Stimulated activated CD4-positive, alpha-beta T cell treated with anti-CD3 and anti-CD28 coated beads, Interleukin-12 subunit alpha, Interleukin-12 subunit beta, amount 100 ng/mL, for 24 hours (primary cell): ENCODE measurements at places on chromosomes 3 and 15.
A peak's percentile ranks its signal among the peaks of the same experiment; 100 is the strongest.

- DNase-seq = no peak
Measured at GRCh38 chr3:45968706-45969105, 25.4 kb downstream of the CXCR6 start.

DNA sequence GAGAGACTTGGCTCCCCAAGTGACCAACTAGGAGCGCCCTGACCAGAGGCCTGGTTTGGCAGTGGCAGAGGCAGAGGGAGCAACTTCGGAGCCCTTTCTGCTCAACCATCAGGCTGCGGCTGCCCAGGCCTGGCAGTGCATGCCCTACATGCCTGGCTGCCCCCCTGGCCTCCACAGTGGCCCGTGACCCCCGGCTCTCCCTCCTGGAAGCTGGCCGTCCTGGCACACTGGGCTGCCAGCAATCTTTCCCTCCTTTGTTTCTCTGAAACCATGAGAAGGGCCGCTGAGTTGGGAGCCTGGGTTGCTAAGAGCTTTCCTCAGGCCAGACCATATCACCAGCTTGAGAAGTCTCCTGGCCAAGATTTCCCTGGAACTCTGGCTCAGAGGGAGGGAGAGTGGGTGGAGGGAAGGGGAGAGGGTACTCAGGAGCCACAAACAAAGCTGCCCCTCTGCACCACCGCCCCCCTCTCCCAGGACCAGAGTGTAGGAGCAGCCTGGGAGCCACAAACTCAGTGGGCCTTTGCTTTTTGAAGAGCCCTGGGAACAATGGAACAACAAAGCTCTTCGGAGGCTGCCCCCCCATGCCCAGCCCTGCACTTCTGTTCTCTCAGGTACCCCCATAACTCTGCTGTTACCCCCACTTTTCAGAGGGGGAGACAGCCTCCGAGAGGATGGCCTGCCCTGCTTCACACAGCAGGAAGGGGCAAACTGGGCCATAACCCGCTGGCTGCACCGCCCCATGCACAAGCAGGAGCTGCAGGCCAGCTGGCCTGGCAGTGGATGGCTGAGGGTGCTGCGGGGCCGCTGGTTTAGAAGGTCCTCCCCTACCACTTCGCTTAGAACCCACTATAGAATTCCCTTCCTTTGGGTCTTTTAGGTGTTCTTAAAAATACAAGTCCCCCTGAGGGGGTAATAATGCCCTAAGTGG lies 11.3 kb downstream of the CORO2B start:
- no peak for DNase-seq

DNA sequence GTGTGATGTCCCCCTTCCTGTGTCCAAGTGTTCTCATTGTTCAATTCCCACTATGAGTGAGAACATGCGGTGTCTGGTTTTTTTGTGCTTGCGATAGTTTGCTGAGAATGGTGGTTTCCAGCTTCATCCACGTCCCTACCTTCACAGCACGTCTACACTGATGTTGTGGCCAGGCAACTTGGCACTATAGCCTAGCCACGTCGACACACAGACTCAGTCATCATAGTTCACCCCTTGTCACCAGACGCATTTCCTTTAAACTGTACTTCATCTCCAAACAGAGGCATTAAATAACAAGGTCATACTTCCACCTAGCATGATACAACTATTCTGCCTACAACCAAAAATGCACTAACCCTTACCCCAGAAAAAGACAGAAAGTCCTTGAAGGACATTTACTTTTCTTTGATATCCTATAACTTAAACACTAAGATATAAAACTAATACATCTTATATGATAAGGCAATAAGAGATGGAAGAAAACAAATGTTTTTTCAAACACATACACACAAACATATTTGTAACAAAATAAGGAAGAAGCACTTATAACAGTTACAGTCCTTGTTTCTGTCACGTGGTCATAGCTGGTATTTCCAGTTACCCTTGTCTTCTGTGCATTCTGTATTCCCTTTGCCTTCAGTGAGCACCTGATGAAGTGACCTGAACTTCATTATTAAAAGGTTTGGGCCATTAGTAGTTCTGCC lies 121.4 kb downstream of the KLF13 start:
- DNase-seq = no peak

GRCh38 chr3:58190882-58191281 lies 19.9 kb downstream of the DNASE1L3 start:
- DNase-seq = no peak

DNA sequence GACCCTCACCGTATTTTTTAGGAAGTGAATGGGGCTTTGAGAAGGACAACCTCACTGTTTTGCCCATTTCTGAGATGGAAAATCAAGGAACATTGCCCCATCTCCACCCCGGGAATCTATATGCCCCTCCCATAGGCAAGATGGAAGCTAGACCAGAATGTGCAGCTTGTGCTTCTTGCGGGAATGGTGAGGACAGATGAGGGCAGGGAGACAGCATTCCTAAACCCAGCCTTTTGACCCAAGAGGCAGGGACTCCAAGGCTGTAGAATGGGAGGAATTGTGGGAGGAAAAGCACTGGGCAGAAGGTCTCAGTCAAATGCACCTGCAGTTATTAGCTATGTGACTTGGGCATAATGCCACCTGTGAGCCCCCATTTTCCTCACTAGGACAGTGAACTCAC lies 66.9 kb downstream of the SMAD3 start:
- no peak for DNase-seq

- no peak for DNase-seq
Measured at GRCh38 chr15:33467816-33468163, 157.0 kb downstream of the RYR3 start.

- no peak for DNase-seq
Measured at GRCh38 chr3:12793701-12794100, 2.8 kb upstream of the CAND2 start.

DNA sequence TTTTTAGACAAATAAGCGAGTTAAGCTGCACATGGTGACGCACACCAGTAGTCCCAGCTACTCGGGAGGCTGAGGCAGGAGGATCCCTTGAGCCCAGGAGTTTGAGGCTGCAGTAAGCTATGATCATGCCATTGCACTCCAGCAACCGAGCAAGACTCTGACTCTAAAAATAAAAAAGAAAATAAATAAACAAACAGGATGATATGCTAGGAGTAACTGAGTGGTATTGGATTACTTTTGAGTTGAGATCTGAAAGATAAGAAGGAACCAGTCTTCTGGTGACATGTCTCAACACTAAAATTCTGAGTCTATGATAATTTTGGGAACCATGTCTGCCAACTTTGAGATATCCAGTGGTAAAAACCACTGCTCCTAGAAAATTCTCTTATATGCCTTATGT lies 109.1 kb upstream of the SKOR1 start:
- no peak for DNase-seq

- DNase-seq = no peak
Measured at GRCh38 chr3:117547956-117548550, 838.5 kb downstream of the TUSC7 start.

DNA sequence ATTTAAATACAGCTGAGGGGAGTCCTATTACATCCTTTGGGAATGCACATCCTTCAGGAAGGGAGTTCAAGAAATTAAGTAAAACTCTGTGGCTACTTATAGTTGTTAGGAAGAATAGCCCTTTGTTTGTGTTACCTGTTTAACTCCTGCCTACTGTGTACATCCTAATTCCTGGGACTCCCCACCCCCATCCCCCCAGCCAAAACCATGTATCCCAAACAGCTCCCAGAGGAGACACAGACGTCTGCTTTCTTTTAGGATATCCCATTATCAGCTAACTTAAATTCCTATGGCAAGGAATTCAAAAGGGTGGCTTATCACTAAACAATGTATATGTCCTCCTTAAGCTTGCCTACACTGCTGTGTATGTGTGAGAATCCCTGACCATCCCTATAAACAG lies 581.7 kb downstream of the DIPK2A start:
- no peak for DNase-seq

GRCh38 chr3:4421121-4421520 lies 45.9 kb downstream of the SUMF1 start:
- DNase-seq = no peak

GRCh38 chr3:77902675-77903074 lies 862.8 kb downstream of the ROBO2 start:
- no peak for DNase-seq

DNA sequence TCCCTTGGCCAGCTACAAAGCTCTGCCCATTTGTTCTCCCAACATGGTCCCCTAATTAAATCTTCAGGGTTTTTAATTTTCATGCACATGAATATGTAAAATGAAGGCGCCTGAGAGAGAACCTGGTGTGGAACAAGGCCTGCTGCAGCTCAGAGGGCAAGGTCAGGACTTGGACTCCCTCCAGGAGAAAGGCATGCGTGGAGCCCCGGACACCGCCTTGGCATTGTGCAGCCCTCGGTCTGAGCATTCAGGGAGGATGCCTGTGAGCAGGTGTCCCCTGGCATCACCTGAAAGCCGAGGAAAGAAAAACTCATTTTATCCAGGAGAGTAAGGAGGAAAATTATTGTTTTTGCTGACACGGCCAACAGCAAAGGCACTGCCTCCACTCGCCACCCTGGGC lies 33.8 kb upstream of the EPHB1 start:
- DNase-seq = no peak

- no peak for DNase-seq
Measured at GRCh38 chr3:194082743-194083636, 53.0 kb upstream of the HES1 start.

- DNase-seq = no peak
Measured at GRCh38 chr15:77243716-77244401, 172.9 kb upstream of the TSPAN3 start.

- peak; percentile 41 for DNase-seq
Measured at GRCh38 chr3:98521897-98522543, 682 bp downstream of the CLDND1 start.

GRCh38 chr15:92111751-92112150 lies 258.2 kb downstream of the SLCO3A1 start:
- no peak for DNase-seq

DNA sequence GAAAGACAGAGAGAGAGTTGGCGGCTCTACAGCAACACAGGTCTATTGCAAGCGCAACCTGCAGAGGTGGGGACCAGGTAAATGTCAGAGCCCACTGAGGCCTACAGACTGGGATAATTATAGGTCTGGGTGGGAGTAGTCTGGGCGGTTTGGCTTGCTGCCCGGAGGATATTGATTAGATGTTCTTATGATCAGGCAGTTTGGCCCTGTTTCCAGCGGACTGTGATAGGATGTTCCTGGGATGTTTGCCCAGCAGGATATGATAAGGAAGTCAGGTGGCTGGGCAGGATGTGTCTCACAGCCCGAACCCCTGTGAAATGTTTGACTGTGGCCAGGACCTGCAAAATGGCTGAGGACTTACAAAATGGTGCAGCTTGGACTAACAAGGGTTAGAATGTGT lies 364.9 kb downstream of the NAALADL2 start:
- DNase-seq = no peak

DNA sequence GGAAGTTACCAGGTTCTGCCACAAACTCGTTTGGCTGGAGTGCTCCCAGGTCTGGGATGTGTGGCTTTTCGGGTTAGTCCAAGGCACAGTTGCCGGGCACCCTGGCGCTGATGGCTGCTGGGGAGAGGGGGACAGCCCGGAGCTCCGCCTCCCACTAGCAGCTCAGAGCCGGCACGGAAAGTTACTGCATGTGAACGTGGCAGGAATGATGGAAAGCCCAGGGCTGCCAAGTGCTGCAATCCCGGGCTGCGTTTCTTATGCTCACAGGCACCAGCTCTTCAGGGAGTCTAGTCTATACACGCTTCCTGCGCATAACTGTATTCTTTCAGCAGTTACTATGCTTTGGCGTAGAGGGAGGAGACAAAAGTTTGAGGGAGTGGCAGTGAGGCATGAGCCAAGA lies 141.8 kb upstream of the ICE2 start:
- DNase-seq = no peak

DNA sequence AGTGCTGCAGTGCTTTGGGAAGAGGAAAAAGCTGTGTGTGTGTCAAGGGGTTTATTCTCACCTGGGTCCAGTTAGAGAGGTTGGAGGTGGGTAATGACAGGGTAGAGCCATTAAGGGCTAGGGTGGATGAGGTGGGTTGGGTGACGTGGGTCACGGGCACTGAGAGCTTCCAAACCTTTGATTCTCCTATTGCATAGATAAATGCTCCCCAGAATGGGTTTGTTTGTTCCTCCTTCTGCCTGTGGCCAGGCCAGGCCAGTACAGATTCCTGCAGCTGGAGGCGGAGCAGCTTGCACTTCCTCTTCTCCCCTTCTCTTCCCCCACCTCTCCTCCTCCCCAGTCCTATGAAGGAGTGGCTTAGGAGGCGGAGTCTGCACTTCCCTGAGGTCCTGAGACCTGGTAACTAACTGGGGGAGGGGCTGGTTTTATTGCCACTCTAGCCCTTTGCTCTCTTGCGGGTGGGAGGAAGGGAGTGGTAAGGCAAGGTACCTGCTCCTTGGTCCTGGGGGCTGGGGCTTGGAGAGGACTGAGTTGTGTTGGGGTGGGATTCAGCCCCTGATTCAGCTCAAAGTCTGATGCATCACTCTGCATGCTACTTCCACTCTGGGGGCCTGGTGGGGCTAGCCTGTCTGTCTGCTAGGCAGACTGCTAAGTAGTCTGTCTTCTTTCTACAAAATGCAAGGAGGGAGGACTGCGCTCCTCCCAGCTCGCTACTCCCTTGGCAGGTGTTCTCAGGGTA lies 3.5 kb downstream of the SPINT1 start:
- no peak for DNase-seq

- DNase-seq = no peak
Measured at GRCh38 chr3:69558912-69559311, 173.0 kb upstream of the FRMD4B start.

GRCh38 chr15:37134699-37135131 lies 34.4 kb upstream of the MEIS2 start:
- no peak for DNase-seq

DNA sequence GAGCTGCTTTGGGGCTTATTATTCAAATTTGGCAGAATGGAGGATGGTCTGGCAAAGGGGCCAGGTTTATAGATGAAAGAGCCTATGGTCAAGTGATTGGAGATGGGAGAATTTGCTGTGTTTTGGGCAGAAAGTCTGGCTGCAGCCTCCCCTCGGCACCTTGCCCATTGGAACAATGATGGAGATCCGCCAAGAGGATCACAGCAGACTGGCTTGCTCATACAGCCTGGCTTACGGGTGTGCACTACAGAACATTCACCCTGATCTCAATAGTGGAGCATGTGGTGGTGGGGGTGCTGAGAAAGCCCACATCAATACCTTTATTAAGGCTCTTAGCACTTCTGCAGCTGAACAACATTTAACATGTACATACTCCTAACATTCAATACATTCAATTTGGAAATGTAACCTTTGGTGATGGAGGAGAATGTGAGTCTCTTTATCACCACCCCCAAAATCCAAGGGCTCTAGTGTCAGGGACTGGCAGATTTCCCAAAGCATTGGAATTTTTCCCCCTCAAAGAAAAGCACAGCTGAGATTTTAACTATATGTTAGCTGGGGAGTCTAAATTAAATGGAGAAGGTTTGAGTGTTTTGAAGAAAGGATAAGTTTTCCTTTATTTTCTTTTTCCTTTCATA lies 118.4 kb upstream of the TMC3 start:
- no peak for DNase-seq

DNA sequence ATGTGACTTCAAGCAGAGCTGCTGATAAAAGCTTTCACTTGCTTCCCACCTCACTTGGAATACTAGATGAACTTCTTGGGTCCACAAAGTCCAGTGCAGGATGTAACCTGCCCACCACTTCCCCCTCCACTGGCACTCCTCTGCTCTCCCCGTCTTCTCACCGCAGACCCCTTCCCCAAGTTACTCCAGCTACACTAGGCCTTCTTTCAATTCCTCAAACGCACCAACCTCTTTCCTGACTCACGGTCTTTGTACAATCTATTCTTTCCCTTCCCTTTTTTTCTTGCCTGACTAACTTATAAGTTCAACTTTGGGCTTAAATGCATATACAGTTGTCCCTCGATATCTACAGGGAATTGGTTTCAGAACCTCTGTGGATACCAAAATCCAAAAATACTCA lies 5.2 kb upstream of the ATP13A3 start:
- DNase-seq = no peak
